Activated naive CD4-positive, alpha-beta T cell treated with anti-CD3 and anti-CD28 coated beads, Interleukin-2, amount 50 U/mL, for 72 hours (primary cell): ENCODE measurements at places on chromosomes 3 and 15.

DNA sequence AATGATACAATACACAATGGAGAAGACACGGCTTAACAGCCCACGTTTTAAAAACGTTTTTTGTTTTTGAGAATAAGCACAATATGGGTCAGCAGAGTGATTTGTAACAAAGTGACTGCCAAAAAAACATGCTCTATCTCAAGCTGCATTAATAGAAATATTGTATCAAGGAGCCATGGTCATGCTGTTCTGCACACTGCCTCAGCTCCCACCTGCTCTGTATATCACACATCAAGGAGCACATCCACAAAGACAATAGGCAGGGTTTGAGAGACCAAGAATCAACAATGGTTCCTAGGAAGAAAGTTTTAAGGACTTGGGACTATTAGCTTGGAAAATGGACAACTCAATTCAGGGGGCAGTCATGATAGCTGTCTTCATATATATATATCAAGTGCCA lies 6.3 kb upstream of the BBX start:
- no peak for DNase-seq

- peak; percentile 37 for DNase-seq
Measured at GRCh38 chr15:30882849-30883433, 20.8 kb upstream of the FAN1 start.

DNA sequence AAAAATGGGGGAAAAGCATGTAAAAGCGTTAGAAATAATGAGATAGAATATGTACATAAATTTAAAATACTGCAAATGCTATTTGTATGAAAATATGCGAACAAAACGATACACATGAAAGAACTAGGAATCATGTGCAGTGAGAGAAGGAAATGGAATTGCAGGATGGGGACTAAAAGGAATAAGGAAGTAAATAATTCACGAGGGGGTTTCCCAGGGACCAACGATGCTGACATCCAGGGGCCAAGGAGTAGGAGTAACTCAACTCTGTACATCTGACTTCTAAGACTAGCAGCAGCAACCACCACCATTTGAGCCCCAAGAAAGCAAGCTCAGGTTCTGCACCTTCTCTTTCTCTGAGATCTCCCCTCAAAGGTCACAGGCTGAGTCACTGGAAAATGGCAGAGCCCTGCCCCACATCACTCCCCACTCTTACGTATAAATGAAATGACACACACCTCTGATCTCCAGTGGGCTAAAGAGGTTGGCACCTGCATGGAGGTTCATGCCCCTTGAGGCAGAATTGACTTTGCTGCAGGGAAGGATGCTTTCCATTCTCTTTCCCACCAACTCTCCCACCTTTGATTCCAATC lies 100.0 kb upstream of the DLG1 start:
- DNase-seq = peak; percentile 56

DNA sequence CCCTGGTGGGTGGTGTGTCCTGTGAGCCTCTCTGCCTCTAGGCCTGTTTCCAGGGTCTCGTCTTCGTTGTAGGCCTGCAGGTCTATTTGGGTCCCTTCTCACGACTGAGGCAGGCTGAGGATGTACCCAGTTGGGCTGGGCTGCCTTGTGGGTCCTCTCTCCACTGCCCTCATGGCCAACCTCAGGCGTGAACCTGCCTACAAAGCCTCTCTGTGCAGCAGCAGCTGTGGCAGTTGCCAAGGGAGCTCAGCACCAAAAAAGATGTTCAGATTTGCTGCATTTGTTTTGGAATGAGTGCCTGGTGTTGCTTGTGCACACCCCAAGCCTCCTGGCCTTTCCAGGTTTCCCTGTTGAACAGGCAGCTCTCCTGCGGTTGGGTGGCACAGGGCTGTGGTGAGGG lies 13.4 kb downstream of the KLF13 start:
- DNase-seq = no peak

DNA sequence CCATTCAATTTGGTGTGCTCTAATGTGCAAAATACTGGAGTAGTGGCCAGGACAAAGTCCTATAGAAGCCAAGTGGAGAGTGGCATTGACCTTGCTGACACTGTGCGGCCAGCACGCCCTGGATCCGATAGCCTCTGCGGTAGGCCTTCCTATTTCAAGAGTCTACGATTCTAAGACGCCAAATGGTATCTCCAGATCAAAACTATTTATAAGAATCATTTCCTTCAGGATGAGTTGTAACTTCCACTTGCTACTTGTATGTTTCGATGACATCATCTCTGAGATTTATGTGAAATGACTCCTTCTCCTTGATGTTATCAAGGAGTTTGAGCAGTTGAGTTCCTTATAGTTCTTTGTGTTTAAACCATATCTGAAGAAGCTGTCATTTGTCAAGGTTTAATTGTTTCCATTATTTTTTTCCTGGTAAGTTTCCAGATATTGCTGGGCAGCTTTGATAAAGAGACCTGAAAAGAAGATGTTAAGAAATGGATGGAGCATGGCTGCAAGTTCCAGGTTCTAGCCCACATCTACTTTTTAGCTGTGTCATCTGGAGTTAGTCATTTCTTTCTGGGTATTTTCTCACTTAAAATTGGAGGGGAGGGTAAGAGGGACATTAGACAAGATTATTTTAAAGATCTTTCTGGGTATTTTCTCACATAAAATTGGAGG lies 71.8 kb downstream of the TMEM44 start:
- no peak for DNase-seq

DNA sequence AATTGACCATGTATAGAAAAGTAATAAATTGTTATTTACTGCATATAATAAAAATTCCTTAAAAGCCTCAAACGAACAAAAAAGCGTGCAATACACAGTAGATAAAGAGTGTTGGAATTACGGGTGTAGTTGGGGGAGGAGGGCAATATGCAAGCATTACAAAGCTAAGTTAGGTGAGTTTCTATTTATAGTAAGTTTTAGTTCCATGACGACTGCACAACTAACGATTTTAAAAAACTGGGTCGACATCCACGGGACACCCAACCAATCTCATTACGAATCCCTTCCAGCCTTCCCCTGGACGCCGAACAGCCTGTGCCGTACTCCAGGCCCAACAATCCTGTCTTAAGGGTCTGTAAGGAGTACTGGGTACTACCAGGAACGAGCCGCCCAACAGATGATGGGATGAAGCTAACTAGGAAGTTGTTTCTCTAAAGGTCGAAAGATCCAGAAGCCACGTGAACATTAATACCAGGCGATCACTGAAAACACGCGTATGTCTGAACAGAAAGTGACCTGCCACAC lies 677 bp downstream of the POLQ start:
- peak; percentile 58 for DNase-seq

GRCh38 chr15:84872009-84872910 lies 12.2 kb upstream of the SLC28A1 start:
- DNase-seq = no peak

DNA sequence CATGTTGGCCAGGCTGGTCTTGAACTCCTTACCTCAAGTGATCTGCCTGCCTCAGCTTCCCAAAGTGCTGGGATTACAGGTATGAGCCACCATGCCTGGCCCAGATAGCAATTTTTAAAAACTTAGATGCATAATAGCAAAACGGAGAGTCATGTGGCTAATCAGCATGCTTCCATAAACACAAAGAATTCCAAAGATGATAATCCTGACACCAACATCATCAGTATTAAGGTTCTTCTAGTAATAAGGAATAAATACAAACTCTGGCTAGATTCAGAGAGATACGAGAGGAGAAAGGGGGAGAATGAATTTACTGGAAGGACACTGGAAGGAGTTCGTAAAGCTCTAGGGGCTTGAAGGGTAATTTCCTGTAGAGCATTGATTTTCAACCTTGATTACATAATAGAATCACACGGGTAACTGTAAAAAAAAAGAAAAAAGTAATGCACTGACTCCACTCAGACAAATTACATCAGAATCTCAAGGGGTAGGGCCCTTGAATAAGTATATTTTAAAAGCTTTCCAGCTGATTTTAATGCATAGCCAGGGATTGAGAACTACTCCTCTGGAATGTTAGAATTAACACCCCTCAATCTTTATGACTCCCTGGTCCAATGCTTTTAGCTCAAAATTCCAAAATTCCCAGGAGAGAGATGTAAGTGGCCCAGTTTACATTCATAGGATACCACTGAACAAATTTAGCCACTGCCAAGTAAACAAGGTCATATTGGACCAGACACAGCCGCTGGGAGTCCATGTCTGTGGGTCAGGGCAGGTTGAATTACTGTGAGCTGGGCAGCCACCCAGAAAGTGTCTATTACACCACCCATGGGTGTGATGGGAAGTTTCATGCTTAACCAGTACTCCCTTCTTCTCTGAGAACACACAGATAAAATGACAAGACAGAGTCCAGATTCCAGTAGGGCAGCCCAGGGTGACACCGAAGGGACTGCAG lies 243.9 kb downstream of the TBL1XR1 start:
- no peak for DNase-seq

GRCh38 chr3:65953301-65953812 lies 85.4 kb downstream of the MAGI1 start:
- no peak for DNase-seq

DNA sequence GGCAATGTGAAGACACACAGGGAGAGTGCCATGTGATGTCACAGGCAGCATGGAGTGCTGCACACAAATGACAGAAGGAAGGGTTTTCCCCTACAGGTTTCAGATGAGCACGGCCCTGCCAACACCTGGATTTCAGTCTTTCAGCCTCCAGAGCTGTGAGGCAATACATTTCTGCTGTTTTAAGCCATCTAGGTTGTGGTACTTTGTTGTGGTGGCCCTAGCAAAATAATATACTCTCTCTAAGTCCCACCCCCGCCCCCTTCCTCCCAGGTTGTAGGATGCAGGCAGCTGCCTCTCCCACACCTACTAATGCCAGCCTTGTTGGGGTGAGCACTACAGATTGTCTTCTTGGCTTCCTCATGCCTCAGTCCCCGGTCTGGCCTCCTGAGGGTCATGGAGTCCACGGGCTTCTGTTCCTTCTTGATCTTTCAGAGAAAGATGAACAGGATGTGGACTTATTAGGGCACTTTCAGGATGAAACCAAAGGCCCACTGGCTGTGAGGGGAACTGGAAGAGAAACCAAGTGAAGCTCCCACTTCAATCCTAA lies 180.0 kb downstream of the CD47 start:
- DNase-seq = no peak

DNA sequence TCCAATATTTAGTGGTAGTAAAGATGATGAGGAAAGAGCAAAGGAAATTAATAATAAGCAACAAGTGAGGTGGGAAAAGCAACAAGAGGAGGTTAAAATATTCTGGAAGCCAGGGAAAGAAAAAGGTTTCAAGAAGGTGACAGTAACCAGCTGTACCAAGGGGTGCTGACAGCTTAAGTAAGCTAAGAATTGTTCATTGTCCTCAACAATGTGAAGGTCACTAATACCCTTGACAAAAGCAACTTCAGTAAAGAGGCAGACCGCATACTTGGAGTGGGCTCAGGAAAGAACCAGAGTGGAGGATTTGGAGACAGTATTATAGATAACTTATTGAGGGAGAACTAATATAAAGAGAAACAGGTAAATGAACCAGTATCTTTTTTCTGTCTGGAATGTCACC lies 116.2 kb downstream of the GBE1 start:
- no peak for DNase-seq

DNA sequence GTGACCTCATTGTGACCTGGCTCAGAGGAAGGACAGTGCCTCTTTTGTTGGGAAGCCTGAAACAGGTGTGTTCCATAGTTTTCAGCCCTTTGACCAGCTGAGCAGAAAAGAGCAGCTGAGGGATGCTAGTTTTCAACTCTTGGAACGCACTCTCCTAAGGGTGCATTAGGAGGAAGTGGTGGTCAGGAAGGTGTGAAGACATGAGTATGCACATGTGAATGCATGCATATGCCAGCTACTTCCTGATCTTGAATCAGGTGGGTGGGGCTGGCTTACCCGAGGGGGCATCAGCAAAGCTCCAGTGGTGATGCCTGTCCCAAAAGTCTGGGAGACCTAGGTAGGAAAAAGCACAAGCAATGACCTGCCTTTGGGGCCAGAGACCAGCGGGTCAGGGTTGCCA lies 23.3 kb upstream of the CEMIP start:
- no peak for DNase-seq

DNA sequence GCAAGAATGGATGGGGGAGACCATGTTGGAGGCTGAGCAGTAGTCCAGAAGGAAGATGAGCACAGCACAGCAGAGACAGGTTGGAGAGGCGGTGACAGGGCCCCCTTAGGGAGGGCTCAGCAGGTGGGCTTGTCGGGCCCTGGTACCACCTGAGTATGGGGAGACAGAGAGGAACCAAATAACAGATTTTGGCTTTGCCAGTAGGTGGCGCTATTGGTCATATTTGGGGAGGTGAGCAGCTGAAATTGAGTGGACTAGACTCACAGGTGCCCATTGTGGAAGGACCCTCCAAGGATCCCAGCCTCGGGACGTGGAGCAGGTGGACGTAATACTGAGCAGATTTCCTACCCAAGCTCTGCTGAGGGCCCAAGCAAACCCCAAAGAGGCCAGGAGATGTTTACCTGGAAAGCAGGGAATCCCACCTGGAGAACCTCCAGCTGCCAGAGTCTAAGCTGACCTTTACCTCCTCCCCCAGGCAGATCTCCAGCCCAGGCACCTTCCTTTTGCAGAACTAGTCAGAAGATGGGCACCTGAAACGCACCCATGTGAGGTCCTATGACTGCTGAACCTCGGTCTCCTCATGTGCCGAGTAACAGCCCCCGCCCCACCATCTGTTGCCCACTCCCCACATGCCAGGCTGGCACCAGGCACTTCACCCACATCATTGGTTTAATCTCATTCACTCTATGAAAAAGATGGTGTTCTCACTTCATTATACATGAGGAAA lies 24.6 kb upstream of the CORO2B start:
- DNase-seq = no peak

DNA sequence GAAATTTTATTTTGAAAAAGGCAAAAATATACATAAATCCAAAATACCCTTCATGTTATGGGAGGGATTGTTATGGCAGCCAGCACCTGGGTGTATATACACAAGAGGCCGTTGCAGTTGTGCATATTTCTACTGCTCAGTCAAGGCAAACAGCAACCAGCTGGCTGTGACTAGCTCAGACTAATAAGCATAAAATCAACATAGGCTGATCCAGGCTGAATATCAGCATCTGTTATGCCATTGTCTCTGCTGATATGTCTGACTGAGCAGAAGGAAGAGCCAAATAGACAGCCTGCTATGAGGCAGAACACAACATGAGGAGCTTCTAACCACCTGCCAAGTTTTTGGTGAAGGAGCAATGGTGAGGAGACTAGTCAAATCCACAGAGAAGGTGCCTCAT lies 457.5 kb upstream of the ALCAM start:
- no peak for DNase-seq

- DNase-seq = no peak
Measured at GRCh38 chr3:156620901-156621300, 53.5 kb upstream of the TIPARP start.

DNA sequence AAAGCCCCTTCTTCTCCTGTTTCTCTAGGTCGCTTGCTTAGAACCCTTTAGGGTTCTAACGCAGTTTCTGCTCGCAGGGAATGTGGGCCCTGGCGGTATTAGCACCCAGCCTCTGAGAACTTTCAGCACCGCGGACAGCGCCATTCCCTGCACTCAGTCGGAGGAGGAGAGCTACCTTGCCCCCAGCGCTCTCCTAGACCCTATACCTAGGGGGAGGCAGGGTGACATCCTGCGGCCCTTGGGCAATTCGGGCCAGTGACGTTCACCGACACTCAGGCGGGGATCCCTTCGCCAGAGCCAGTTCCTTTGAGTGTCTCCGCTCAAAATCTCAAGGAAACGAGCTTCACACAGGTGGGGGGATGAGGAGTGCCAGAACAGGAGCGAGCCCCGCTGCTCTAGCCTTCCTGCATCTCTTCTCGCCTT lies 1.3 kb downstream of the SLC7A14 start:
- no peak for DNase-seq

- no peak for DNase-seq
Measured at GRCh38 chr3:54859184-54859583, 68.7 kb downstream of the LRTM1 start.

- DNase-seq = no peak
Measured at GRCh38 chr3:59374818-59375211, 325.0 kb upstream of the CFAP20DC start.

GRCh38 chr3:167467848-167468611 lies 5.8 kb downstream of the SERPINI2 start:
- no peak for DNase-seq
